ENCODE measurements at places on chromosomes 5 and 9.

GRCh38 chr9:13284011-13284410 lies 4.5 kb upstream of the MPDZ start:
- DNase-seq = no peak

DNA sequence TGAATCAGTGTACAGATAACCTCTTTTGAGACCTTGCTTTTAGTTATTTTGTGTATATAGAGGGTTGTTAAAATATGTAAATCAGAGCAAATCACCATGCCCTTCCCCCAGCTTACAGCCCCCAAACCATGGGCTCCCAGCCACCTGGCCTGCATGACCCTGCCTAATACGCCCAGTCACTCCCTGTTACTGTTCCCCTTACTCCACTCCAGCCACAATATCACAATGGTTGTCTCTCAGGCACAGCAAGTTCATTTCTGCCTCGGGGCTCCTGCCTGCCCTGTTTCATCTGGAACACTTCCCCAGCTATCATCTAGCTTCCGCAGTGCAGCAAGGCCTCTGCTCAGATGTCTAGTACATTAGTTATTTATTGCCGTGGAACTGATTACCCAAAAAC lies 5.0 kb upstream of the CARD19 start:
- no peak for DNase-seq

GRCh38 chr9:34862836-34863235 lies 95.2 kb upstream of the PHF24 start:
- no peak for DNase-seq

GRCh38 chr5:140590861-140591260 lies 26.2 kb downstream of the SLC35A4 start:
- DNase-seq = no peak

GRCh38 chr5:152271420-152271819 lies 133.7 kb downstream of the NMUR2 start:
- DNase-seq = no peak

DNA sequence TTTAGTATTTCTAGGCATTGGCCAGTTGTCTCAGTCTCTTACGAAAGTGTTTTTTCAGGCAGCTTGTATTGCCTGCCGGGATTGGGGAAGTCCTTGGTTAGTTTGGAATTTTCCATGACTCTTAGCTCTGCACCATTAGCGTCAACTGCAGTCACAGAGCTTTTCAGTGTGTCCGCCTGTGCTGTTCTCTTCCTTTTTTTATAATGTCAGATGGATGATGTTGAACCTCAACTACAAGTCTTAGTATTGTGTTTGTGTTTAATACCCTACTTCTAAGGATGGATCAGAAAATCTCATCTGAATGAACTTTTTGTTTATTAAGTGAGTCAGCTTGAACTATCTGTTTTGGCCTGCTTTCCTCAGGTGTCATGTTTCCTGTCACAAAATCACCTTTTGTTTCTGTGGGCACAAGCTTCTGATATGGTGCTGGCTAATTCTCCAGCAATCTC lies 33.1 kb downstream of the ATP6V0E1 start:
- DNase-seq = no peak

GRCh38 chr5:93601802-93602155 lies 18.8 kb downstream of the NR2F1 start:
- no peak for DNase-seq

GRCh38 chr9:80369641-80370040 lies 797.9 kb downstream of the TLE4 start:
- DNase-seq = no peak

GRCh38 chr5:51484326-51484725 lies 101.1 kb downstream of the ISL1 start:
- DNase-seq = no peak

GRCh38 chr5:64742821-64743220 lies 25.7 kb downstream of the SREK1IP1 start:
- DNase-seq = no peak

DNA sequence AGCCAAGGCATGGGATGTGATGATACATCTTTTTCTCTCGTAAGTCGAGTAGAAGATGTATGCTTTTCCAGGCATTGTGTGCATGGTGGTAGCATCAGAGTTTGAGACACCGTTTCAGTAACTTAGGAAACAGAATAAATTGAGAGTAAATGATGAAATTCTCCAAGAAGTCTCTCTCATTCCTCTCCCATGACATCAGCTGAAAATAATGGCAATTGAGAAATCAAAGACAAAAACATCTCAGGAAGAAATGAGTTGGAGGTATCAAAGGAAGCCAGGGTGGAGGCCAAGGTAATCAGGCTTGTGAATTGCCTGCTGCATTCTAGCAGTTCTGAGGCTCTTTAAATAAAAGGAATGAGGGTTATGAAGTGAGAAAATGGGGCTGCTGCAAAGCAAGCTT lies 53.9 kb downstream of the SGCD start:
- no peak for DNase-seq

DNA sequence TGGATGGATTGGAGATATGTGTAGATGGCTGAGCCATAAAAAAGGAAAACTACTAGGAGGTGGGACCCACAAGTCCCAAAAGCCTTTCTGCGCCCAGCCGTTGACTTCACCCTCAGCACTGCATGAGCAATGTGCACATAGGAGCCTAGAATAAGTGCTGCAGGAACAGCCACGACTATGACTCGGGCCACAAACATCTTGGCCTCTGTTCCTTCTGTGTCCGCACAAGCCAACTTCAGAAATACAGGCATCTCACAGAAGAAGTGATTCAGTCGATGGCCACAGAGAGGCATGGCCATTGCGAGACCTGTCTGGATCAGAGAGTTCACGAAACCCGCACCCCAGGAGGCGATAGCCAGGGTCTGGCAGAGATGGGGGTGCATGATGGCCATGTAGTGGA lies 587 bp downstream of the OR2Y1 start:
- no peak for DNase-seq

DNA sequence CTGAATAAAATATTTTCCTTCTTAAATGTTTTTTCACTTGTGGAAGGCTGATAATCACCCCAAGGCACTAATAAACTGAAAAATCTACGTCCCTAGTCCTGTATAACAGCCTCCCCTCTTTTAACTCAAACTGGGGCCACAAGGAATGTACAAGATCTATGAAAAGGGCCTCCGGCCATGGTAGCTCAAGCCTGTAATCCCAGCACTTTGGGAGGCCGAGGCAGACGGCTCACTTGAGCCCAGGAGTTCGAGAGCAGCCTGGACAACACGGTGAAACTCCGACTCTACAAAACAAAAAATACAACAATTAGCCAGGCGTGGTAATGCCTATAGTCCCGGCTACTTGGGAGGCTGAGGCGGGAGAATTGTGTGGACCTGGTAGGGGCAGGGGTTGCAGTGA lies 23.6 kb downstream of the RNF145 start:
- no peak for DNase-seq

DNA sequence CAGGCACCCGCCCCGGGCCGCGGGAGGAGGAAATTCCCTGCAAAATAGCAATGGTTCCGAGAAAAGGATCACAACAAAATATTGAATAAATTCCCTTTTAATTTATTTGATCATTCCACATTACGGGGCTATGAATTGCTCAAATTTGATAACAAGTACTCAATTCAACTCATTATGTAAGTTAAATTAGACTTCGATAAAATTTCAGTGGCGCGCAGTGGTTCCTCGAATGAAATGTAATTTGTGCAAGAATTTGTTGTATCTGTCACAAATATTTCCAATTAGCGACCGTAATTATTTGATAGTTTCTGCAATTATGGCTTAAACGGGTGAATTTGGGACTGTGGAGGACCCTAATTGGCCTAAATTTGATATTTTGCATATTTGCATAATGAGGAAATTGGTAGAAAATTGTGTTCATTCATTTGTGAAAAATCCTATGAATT lies 76.0 kb upstream of the TBCA start:
- DNase-seq = no peak

GRCh38 chr5:81726297-81726696 lies 24.6 kb downstream of the SSBP2 start:
- DNase-seq = no peak

DNA sequence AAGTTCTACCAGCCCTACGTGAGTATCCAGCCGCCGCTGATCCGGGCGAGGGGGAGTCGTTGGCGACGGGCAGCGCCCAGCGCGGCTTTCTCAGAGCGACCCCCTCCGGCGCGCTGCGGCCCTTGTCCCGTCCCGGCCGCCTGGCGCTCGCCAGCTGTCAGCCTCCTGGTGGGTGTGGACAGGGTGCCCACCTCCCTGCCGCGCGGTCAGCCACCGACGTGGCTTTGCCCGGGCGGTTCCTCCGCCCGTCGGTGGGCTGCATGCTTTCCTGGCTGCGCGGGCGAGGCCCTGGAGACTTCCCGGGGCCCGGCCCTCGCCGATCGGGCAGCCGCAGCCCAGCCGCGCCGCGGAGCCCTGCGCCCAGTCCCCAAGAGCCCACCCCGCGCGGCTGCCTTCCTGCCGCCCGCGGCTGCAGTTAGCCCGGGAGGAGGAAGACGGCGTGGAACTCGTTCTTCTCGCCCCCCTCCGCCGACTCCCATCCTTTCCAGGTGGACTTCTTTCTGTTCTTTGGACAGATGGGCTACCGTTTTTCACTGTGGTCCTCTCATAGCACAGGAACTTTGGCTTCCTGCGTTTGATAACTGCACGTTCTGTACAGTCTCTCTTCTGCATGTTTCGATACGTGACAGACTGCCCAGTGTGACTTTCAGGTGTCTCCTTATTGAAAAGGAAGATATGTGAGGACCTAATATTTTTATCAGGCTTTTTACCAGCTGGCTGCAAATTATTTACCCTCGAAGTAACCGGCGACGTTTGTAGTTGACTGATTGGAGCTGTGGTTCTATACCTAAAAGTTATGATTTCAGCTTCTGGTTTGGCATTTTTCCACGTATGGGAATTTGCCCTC lies 577 bp downstream of the AP3S1 start:
- peak; percentile 7 for DNase-seq

All from stimulated activated CD4-positive, alpha-beta T cell treated with anti-CD3 and anti-CD28 coated beads, Interleukin-12 subunit alpha, Interleukin-12 subunit beta, amount 100 ng/mL, for 48 hours (primary cell).